ENCODE measurements at places on chromosomes 7 and 10.

- no peak for DNase-seq
These were observed 138.1 kb downstream of the ADAM22 start for GRCh38 chr7:88071994-88072714.

DNA sequence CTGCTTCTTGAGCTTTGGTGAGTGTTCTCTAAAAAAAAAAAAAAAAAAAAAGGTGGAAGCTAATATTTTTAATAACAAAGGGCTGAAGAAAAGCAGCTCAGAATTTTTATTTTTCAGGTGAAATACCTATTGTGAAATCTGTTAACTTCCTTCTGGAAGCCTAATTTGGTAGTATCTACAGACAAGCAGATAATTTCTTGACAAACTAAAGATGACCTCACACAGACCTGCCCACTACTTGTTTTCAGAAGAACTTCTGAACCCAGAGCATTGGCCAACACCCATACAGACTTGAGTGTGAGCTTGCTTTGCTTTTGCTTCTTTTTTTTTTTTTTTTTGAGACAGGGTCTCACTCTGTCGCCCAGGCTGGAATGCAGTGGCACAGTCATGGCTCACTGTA, 31.2 kb downstream of the LRRC4 start:
- no peak for DNase-seq

GRCh38 chr7:12584930-12585329, 14.4 kb downstream of the SCIN start:
- no peak for DNase-seq

- no peak for DNase-seq
These were observed 118.8 kb downstream of the SKIDA1 start for GRCh38 chr10:21406595-21407193.

DNA sequence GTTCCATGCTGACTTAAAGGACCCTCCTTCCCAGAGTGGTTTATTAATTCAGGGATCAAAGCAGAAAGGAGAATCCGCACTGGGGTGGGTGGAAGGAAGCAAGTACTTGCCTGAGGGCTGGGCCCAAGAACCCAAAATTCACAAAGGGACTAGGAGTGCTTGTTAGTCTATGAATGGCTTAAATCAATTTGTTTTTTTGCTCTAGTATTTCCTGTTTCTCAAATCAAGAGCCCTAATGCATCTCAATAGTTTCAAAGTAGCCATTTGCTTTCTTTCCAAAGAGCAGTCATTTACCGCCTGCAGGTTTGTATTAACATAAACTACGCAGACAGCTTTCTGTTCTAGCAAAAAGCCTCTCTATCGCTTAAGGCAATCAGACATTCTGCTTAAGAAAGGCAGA, 44.2 kb upstream of the SLC35G1 start:
- DNase-seq = no peak
